Heart right ventricle (tissue), 16 donors: ENCODE measurements at places on chromosomes 12 and 14. TPM values are rescaled to one million over a fixed set of nuclear protein-coding genes. Genes with fewer than 3 reads are reported as not detected.

Gene IL31
- not detected for total RNA-seq

Gene IL22
- not detected for total RNA-seq

Gene LRRC43
- 0.65 TPM for total RNA-seq

Gene NTF3
- total RNA-seq: 0.77 TPM

Gene VRTN
- not detected for total RNA-seq

Gene RDH5
- total RNA-seq: 16.2 TPM

Gene DPF3
- total RNA-seq: 33.1 TPM

Gene BIN2
- total RNA-seq: 1.7 TPM

Gene LTBR
- total RNA-seq: 22.5 TPM

DNA sequence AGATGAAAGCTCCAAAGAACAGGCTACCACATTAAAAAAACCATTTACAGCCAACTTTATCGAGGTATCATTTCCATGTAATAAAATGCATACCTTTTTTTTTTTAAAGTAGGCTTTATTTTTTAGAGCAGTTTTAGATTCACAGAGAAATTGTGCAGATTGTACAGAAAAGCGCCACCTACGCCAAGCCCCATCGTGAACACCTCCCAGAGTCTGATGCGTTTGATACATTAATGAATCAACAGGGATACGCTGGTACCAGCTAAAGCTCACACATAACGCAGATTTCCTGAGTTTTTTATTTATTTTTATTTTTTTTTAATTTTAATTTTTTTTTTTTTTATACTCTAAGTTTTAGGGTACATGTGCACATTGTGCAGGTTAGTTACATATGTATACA lies 129.9 kb downstream of the KIF26A start:
- no peaks in the 10 kb centered on the region for H3K4me1 ChIP-seq
- no peaks in the 10 kb centered on the region for H3K27me3 ChIP-seq
- H3K4me3 ChIP-seq: no peak overlapping the region
- no peak for DNase-seq

DNA sequence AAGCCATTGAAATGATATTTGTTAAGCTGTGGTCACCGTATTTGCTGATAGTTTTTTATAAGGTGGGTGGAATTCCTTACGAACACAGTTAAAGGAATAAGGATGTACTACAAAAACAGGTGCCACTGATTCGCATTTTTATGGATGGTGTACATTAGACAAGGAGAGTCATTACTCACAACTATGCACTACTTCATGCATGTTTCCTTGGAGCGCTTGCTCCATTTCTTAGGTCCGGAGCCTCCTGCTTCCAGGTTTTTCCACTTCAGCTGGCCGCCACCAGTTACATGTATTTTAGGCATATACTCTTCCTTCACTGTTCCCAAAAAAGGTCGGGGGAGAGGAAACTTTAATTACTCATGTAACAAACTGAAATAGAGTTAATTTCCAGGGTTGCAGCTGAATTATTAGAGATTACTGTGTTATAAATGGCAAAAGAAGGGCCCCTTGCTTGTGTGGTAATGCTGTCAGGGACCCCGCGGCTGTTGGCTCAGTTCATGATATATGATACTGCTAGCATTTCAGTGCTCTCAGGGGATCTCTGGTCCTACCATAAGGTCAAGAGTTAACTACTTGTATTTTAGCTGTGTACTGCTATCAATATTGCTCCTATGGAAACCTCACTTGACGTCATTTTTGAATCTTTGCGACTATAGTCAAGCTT lies 454.7 kb downstream of the NPAS3 start:
- no peak overlapping the region for H3K4me3 ChIP-seq
- H3K4me1 ChIP-seq: no peaks in the 10 kb centered on the region
- no peak overlapping the region for H3K27ac ChIP-seq
- no peaks in the 10 kb centered on the region for H3K27me3 ChIP-seq
- H3K36me3 ChIP-seq: no peaks in the 10 kb centered on the region
- DNase-seq: no peak

DNA sequence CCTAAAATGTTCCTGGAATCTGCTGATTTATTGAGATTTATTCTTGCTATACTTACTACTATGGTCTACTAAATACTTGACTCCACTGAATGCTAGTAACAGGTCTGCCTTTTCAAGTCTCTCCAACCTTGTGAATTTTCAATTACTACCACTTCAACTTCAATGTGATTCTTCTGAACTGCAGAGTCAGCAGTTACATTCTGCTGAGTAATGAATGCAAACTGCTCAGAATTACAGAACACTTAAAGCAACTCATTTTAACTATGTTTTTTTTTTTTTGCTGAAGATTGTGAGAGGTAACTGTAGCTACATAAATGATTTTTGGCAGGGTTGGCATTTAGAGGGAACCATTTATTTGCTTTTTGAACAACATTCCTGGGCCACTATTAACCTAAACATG lies 41.8 kb downstream of the ARF6 start:
- no peak overlapping the region for H3K27ac ChIP-seq
- no peaks in the 10 kb centered on the region for H3K4me1 ChIP-seq
- H3K27me3 ChIP-seq: no peaks in the 10 kb centered on the region
- no peak for DNase-seq

GRCh38 chr12:19739195-19739776 lies 300.0 kb downstream of the AEBP2 start:
- H3K27me3 ChIP-seq: no peaks in the 10 kb centered on the region
- H3K27ac ChIP-seq: no peak overlapping the region
- no peaks in the 10 kb centered on the region for H3K36me3 ChIP-seq
- no peak for DNase-seq

GRCh38 chr14:87522575-87522974 lies 470.4 kb downstream of the GALC start:
- no peaks in the 10 kb centered on the region for H3K4me1 ChIP-seq
- no peak overlapping the region for H3K4me3 ChIP-seq
- H3K27ac ChIP-seq: no peak overlapping the region
- H3K27me3 ChIP-seq: no peaks in the 10 kb centered on the region

DNA sequence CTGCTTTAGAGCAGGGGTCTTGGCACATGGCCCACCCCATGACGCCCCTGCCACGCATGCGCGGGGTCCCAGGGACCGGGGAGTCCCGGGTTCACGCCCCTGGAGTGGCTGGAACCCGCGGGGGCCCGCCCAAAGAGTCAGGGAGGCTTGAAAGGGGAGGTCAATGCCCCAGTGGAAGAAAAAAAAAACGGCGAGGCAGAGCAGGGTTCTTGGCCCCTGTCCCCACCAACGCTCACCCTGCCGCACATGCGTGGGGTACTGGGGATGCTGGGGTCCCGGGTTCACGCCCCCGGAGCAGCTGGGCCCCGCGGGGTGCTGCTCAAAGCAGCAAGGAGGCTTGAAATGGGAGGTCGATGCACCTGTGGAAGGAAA lies 319.1 kb downstream of the ALG10 start:
- H3K27ac ChIP-seq: no peak overlapping the region
- H3K4me3 ChIP-seq: no peak overlapping the region
- no peaks in the 10 kb centered on the region for H3K36me3 ChIP-seq
- H3K4me1 ChIP-seq: no peaks in the 10 kb centered on the region
- no peak for DNase-seq

DNA sequence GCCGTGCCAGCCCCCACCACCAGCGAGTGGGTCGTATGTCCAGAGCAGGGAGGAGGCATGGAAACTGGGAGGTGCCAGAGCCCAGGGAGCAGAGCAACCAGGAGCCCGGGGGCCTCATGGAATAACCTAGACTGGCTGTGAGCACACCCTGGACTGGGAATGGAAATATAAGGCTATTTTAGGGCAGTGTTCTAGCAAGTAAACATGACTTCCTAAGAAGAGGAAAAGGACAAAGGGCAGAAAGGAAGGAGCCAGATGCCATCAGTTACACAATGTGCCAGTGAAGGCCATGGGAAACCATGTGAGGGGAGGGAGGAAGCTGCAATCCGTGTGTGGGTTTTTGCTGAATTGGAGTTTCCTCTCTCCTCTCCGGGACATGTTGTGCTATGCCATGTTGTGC lies 18.7 kb upstream of the CPM start:
- H3K4me1 ChIP-seq: no peaks in the 10 kb centered on the region
- H3K4me3 ChIP-seq: no peak overlapping the region
- no peak overlapping the region for H3K27ac ChIP-seq
- no peaks in the 10 kb centered on the region for H3K36me3 ChIP-seq
- H3K27me3 ChIP-seq: no peaks in the 10 kb centered on the region

GRCh38 chr12:65638324-65638723 lies 186.0 kb upstream of the HMGA2 start:
- no peak overlapping the region for H3K4me3 ChIP-seq
- H3K27ac ChIP-seq: no peak overlapping the region
- no peak for DNase-seq
- H3K27me3 ChIP-seq: peaks cover 3% of the 10 kb centered on the region

DNA sequence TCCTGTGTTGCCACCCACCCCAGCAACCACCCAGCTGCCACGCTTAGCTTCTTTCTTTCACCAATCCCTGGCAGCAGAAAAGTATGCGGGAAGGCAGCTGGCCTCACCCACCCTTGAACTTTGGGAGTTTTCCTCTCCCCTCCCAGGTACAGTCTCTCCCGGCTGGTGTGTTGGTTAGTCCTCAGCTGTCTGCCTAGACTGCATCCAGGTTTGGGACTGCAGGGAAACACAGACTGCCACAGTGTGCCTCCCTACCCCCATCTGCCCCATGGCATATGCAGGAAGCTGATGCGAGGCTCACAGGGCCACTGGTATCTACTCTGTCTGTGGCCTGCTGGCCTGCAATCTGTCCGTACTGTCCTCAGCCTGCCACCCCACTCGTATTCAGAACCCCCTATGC lies 2.1 kb downstream of the CD9 start:
- no peaks in the 10 kb centered on the region for H3K36me3 ChIP-seq
- peak overlapping the region; percentile 97 for H3K27ac ChIP-seq
- no peak for DNase-seq
- H3K4me1 ChIP-seq: peaks cover 80% of the 10 kb centered on the region
- peak overlapping the region; percentile 65 for H3K4me3 ChIP-seq
- H3K27me3 ChIP-seq: peaks cover 21% of the 10 kb centered on the region

- DNase-seq: peak; percentile 29
- peak overlapping the region; percentile 31 for H3K27ac ChIP-seq
Observed at GRCh38 chr12:92034858-92035401, 110.7 kb downstream of the BTG1 start.

DNA sequence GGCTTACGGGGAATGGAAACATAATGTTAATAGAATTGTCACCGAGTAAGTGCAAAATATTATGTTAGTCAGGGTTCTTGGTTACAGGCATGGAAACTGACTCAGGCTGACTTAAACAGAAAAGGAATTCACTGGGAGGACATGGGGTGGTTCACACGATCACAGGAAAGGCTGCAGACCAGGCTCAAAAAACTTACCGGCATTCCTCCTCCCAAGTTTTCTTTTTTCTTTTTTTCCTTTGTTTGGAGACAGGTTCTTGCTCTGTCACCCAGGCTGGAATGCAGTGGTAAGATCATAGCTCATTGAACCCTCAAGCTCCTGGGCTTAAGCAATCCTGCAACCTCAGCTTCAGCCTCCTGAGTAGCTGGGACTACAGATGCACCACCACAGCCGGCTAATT lies 11.9 kb upstream of the UBE2N start:
- no peaks in the 10 kb centered on the region for H3K36me3 ChIP-seq
- no peaks in the 10 kb centered on the region for H3K27me3 ChIP-seq
- H3K4me3 ChIP-seq: no peak overlapping the region
- H3K27ac ChIP-seq: no peak overlapping the region

DNA sequence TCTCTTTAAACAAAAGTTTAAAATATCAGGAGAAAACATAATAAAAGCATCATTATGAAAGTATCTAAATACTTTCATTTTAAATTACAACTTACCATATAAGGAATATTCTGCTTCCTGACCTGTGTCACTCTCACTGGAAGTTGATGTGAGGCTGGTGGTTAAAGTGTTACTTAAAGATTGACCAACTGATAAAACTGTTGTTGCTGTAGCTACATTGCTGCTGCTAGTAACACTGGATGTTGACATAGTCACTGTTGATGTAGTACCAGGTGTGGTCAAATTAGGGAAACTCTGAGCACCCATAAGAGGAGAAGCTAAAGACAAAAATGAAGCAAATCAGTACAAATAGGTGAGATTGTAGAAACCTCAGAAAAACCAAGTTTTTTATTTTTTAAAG lies 79.9 kb downstream of the HECTD1 start:
- peaks cover 100% of the 10 kb centered on the region for H3K36me3 ChIP-seq
- no peaks in the 10 kb centered on the region for H3K27me3 ChIP-seq
- no peak overlapping the region for H3K4me3 ChIP-seq
- no peak for DNase-seq
- H3K27ac ChIP-seq: no peak overlapping the region
- no peaks in the 10 kb centered on the region for H3K4me1 ChIP-seq

- DNase-seq: no peak
- no peaks in the 10 kb centered on the region for H3K4me1 ChIP-seq
- H3K36me3 ChIP-seq: no peaks in the 10 kb centered on the region
Observed at GRCh38 chr14:20247646-20248246, 8.7 kb downstream of the OR11H4 start.

DNA sequence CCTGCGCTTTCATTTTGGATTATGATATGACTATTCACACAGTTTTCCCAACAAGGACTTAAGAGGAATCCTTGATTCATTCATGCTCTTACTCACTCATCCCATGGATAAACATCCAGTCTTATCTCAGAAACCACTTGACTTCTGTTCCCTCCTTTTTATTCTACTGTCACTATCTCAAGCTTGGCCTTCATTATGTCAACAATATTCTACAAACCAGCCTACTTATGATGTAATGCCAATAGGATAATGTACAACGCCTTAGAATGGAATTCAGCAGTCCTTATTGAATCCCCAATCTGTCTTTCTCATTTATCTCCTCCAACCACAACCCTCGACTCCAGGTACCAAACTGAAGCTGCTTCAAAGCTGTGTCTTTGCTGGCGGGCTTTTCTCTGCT lies 448.5 kb downstream of the PDZRN4 start:
- H3K27ac ChIP-seq: no peak overlapping the region
- no peak overlapping the region for H3K4me3 ChIP-seq
- H3K27me3 ChIP-seq: no peaks in the 10 kb centered on the region

DNA sequence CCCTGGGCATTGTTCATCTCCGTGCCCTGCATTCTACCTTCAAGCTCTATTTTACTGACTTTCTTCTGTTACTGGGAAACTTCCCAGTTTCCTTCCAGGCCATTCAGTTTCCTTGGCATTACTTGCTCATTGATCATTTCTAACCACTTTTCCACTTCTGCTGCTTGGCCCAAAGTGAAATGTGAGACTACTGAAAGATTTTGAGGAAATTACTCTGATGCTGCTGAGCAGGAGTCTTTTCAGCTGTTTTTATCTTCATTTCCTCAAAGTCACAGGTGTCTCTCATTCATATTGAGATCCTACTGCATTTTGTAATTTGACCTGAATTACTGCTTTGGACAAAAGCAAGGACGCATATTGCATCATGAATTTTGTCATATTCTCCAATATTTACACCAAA lies 26.4 kb upstream of the DBX2 start:
- no peak for DNase-seq
- H3K27ac ChIP-seq: no peak overlapping the region
- H3K4me1 ChIP-seq: no peaks in the 10 kb centered on the region
- no peaks in the 10 kb centered on the region for H3K27me3 ChIP-seq
- no peaks in the 10 kb centered on the region for H3K36me3 ChIP-seq

DNA sequence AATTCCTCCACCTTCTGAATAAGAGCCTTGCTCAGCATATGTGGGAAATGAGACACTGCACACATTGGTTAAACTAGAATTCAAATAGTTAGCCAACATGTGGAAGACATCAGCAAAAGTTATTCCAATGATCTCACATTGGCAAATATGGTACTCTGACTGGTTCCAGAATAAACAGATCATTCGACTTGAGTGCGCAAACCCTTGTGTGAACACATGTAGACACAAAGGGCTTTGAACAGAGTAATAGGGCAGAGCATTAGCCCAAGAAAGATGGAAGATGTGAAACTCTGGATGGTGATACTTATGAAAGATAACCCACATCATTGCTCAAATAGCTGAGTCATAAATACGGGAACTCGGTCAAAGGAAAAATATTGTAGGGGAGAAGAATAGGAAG lies 1133.4 kb upstream of the SEL1L start:
- DNase-seq: no peak
- H3K4me3 ChIP-seq: no peak overlapping the region
- no peaks in the 10 kb centered on the region for H3K27me3 ChIP-seq
- H3K36me3 ChIP-seq: no peaks in the 10 kb centered on the region
- no peak overlapping the region for H3K27ac ChIP-seq
